NCI-H2029 treated with DMSO at 0.1 percent for 48 hours (cell line): ENCODE measurements at places on chromosomes 7 and 10.
A peak's percentile ranks its signal among the peaks of the same experiment; 100 is the strongest.

DNA sequence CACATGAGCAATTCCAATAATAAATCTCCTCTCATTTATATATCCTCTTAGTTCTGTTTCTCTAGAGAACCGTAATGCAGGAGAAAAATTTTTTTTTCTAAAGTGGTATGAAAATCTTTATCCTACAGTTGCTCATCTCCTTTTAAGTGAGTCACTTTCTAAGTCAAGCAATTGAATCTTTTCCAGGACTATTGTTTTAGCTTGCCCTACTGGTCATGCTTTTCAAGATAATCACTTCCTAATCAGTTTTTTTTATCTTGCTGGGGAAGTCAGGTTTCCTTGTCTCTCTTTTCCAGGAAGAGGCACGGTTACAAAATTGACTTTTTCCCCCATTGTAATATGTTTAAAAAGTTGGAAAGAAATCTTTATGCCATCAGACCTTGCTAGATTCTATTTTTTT is 44.0 kb downstream of the INPP5F start:
- no peak for DNase-seq

- peak; percentile 10 for DNase-seq
Observed at GRCh38 chr10:58348571-58349033, 13.8 kb downstream of the UBE2D1 start.

- peak; percentile 65 for DNase-seq
Observed at GRCh38 chr10:2920637-2921036, 146.7 kb upstream of the PFKP start.

DNA sequence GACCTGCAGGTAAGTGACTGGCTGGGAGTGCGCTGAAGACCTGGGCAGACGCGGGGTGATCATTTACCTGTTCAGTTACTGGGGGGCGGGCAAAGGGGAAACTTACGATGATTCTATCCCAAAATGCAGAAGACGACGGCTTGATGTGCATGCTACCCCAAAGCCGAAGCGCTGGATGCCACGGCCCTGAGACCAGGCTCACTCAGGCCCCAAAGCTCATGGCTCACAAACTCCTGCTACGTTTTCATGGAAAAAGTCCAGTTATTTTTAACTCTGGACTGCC is 200.6 kb downstream of the DIP2C start:
- DNase-seq = no peak

DNA sequence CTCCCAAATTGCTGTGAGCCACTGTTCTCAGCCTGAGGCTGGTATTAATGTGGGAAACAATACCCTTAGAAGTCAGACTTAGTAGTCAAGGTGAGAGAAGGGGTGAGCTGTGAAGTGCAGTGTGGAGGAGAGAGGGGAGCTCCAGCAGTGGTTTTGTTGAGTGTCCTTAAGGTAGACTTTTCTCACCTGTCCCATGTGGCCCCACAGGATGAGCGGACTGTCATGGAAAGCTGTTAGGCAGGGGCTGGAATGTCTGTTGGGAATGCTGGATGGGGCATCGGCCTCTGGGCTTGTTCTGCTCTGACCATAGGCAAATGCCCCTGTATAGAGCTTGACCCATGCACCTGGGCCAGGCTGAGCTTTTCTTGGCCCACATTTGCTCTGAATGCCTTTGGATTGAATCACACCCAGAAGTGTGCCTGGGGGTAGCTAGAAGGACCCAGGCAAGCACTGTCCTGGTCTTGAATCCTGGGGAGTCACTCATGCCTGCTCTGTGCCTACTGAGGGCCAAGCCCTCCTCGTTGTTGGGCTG is 36.3 kb upstream of the SH2D4B start:
- no peak for DNase-seq

- DNase-seq = no peak
Observed at GRCh38 chr7:70439651-70440050, 692.3 kb upstream of the GALNT17 start.
